ENCODE measurements at places on chromosomes 11 and 22.

- no peak overlapping the region for H3K4me3 ChIP-seq
- DNase-seq = no peak
- peaks cover 15% of the 10 kb centered on the region for H3K36me3 ChIP-seq
- no peak overlapping the region for H3K27ac ChIP-seq
Measured at GRCh38 chr11:92869716-92870115, 99.7 kb upstream of the MTNR1B start.

- no peaks in the 10 kb centered on the region for H3K27me3 ChIP-seq
- DNase-seq = no peak
- H3K4me1 ChIP-seq = peaks cover 10% of the 10 kb centered on the region
- H3K36me3 ChIP-seq = no peaks in the 10 kb centered on the region
Measured at GRCh38 chr11:84419616-84420015, 1133.4 kb upstream of the CCDC90B start.

DNA sequence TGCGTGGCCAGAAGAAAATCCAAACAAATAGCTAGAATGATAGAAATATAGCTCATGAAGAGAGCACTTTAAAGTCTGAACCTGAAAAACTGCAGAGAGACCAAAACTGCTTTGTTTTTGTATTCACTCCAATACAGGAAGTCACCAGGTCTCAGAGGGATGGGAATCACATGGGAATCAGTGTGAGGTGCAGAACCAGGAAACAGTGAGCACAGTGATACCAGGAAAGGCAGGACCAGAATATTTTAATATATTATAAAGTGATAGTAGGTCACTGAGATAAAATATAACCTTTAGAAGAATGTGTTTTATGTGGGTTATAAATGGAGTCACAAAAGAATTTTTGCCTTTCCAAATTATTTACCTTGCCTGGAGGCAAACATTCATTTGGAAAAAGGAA, 277.3 kb downstream of the CASP12 start:
- no peaks in the 10 kb centered on the region for H3K4me1 ChIP-seq
- no peak overlapping the region for H3K27ac ChIP-seq
- DNase-seq = no peak
- no peak overlapping the region for H3K4me3 ChIP-seq
- no peaks in the 10 kb centered on the region for H3K36me3 ChIP-seq

DNA sequence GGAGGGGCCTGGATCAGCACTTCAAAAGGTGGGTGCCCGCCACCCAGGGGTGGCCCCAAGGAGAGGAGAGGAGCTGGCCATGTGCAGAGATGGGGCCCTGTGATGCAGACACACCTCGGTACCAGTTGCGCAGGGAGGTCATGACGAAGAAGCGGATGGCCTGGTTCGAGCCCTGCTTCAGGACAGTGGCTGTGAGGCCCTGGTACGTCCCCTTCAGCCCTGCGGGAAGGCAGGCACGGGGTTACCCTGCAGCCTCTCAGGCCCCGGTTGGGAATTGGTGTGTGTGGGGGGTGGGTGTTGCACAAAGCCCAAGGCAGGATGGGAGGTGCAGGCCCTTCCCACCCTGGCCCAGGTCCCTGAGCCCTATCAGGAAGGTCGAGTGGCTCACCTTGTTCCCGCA, 1.8 kb downstream of the SLC25A1 start:
- no peaks in the 10 kb centered on the region for H3K36me3 ChIP-seq
- no peak for DNase-seq
- no peak overlapping the region for H3K27ac ChIP-seq
- peak overlapping the region; percentile 79 for H3K4me3 ChIP-seq
- peaks cover 23% of the 10 kb centered on the region for H3K4me1 ChIP-seq

DNA sequence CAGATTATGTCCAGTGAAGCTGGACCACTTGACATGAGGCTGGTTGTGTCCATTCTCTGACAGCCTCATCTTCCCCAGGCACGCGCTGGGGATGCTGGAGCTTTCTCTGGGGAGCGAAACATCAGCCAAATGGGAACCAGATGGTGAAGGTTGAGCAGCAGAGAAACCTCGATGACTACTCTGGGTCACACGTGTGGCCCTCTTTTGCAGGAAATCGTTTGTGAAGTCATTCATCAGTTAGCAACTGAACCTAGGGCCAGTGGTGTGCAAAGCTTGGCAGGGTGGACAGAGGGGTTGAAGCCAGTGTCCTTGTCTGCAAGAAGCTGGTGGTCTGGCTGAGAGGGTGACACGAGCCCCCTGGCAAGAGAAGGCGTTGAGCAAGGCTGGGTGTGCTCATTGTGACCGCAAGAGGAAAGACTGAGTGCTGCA, 109.8 kb downstream of the ZBTB16 start:
- H3K4me1 ChIP-seq = peaks cover 88% of the 10 kb centered on the region
- no peak overlapping the region for H3K4me3 ChIP-seq
- DNase-seq = no peak
- H3K36me3 ChIP-seq = no peaks in the 10 kb centered on the region

DNA sequence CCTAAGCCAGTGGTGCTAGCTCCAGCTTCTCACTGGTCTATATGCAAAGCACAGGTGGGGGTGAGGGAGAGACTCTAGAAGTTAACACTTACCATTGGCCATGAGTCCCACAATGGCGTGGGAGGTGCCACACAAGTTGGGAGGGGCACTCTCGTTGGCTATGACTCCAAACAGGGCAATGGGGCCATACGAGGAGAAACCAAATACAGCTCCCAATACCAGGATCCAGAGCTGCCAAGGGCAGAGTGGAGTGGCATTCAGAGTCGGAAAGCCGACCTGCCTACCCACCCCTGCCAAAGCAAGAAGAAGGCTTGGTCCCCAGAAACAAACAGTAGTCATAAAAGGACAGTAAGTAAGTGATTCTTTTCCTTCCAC, 5.6 kb downstream of the SLC37A4 start:
- DNase-seq = no peak
- H3K4me1 ChIP-seq = peaks cover 22% of the 10 kb centered on the region

- peaks cover 3% of the 10 kb centered on the region for H3K27me3 ChIP-seq
- H3K27ac ChIP-seq = no peak overlapping the region
- no peaks in the 10 kb centered on the region for H3K36me3 ChIP-seq
- no peak overlapping the region for H3K4me3 ChIP-seq
- no peaks in the 10 kb centered on the region for H3K4me1 ChIP-seq
Measured at GRCh38 chr22:47813661-47814060, 1051.2 kb downstream of the TBC1D22A start.

DNA sequence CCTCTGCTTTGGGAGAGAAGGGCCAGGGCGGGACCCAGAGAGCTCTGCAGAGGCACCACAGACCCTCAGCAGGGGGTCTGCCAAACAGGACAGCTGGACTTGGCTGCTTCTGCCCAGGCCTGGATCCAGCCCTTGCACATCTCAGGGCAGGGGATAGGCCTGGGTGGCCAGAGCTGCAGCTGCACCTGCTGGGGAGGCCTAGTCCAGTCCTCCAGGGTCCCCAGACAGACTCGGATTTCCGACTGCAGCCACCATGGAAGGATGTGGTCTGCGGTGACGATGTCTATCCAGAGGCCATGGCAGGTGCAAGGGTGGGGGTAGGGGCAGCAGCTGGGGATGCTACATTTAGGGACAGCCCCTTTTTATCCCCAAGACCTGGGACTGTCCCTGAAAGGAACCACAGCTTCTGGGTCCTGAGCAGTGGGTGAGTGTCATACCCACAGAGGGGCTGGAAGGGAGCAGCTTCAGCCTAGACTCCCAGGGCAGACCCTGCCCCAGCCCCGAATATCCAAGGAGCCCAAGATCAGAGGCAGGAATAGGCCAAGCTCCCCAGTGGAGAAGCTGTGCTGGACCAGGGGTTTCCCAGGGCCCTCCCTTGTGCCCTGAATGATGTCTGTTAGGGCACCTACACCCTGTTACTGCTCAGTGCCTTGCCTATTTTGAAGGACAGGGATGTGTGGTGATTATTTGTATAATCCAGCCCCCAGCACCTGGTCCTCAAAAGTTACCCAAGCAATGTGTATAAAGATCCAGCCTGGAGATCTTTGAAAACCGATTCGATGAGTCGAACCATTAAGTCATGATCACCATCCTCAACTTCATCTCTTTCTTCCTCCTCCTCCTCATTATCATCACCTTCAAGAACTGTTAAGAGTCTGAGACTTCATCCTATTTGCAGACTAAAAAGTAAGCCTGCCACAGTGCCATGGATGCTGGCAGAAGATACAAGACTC, 2.5 kb upstream of the IGLL5 start:
- H3K27ac ChIP-seq = no peak overlapping the region
- H3K4me3 ChIP-seq = no peak overlapping the region
- peaks cover 35% of the 10 kb centered on the region for H3K27me3 ChIP-seq
- peak; percentile 67 for DNase-seq
- H3K36me3 ChIP-seq = no peaks in the 10 kb centered on the region

DNA sequence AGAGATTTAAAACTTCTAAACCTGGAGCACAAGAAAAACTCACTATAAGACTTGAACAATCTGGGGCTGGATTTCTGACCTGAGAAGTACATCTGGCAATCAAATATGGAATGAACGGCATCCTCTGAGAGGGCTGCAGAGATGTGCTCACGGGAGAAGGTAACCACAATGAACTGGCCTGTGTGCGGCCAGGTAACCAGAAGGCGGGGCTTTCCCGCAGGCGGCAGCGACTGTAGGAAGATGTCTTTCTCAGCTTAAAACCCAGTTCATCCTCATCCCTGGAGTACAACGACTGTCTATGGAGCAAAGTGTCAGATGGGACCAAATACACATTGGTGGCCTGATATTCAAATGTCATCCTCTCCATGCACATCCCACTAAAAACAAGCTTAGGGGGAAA, 24.5 kb downstream of the MICAL3 start:
- DNase-seq = no peak
- peak overlapping the region; percentile 76 for H3K27ac ChIP-seq
- H3K27me3 ChIP-seq = no peaks in the 10 kb centered on the region

- no peaks in the 10 kb centered on the region for H3K36me3 ChIP-seq
- H3K27ac ChIP-seq = no peak overlapping the region
- DNase-seq = no peak
- H3K4me3 ChIP-seq = peak overlapping the region; percentile 57
Measured at GRCh38 chr11:65591939-65592857, 3.4 kb downstream of the KCNK7 start.

DNA sequence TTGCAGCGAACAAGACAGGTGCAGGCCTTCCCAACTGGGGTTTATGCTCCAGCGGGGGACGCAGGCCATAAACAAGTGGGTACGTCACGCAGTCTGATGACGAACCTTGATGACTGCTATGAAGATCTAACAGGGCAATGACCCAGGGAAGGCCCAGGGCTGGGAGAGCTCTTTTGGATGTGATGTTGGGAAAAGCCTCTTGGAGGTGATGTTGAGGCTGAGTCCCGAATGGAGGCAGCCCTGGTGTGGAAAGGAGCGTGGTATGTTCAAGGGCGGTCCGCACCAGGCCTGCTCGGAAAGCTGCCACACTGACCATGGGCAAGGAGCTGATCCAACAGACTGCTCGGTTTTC, 5.8 kb downstream of the FADS2 start:
- peaks cover 11% of the 10 kb centered on the region for H3K36me3 ChIP-seq
- H3K4me3 ChIP-seq = no peak overlapping the region
- no peaks in the 10 kb centered on the region for H3K27me3 ChIP-seq
- no peak overlapping the region for H3K27ac ChIP-seq
- DNase-seq = no peak

GRCh38 chr22:26573026-26573662, 16.8 kb downstream of the TPST2 start:
- peaks cover 23% of the 10 kb centered on the region for H3K4me1 ChIP-seq
- H3K27ac ChIP-seq = no peak overlapping the region
- no peak overlapping the region for H3K4me3 ChIP-seq
- H3K36me3 ChIP-seq = peaks cover 4% of the 10 kb centered on the region

GRCh38 chr11:68133761-68134160, 12.6 kb upstream of the CHKA start:
- H3K36me3 ChIP-seq = peaks cover 7% of the 10 kb centered on the region
- DNase-seq = no peak
- H3K4me1 ChIP-seq = peaks cover 23% of the 10 kb centered on the region
- no peaks in the 10 kb centered on the region for H3K27me3 ChIP-seq
- no peak overlapping the region for H3K4me3 ChIP-seq
- H3K27ac ChIP-seq = no peak overlapping the region

DNA sequence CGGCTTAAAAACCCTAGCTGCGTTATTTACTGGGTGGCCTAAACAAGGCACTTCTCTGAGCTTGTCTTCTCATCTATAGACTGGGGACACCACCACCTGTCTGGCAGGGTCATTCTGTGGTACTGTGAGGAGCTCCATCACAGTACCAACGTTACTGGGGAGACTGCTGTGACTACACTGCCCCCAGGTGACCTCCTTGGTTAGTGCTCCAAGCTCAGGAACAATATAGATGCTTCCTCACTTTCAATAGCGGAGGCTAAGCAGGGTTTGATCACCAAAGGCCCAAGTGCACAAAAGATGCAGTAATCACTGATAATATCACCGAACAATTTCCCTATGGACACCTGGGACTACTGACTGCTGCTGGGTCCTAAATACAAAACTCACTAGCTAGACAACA, 18.8 kb downstream of the PRPF19 start:
- DNase-seq = no peak
- peaks cover 31% of the 10 kb centered on the region for H3K36me3 ChIP-seq
- H3K4me3 ChIP-seq = no peak overlapping the region
- peaks cover 11% of the 10 kb centered on the region for H3K4me1 ChIP-seq
- H3K27ac ChIP-seq = no peak overlapping the region

DNA sequence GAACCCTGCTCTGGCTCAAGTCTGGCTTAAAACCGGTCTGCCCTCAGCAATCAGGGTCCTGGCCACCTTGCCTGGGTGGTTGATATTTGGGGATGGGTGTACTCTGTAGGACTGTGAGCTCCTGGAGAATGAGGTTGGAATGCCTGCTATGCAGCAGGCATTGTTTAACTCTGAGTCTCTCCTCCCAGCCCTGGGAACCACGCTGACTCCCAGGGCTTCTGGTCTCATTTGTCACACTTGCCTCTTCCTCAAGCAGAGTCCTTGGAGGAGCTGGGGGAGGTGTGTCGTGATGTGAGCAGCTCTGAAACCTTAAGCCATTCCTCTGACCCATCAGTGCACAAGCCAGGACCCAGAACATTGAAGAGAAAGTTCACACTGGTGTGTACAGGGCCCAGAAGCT, 340.1 kb downstream of the MN1 start:
- H3K27me3 ChIP-seq = peaks cover 28% of the 10 kb centered on the region
- H3K27ac ChIP-seq = peak overlapping the region; percentile 80
- H3K4me3 ChIP-seq = peak overlapping the region; percentile 15
- H3K36me3 ChIP-seq = peaks cover 3% of the 10 kb centered on the region

- no peak for DNase-seq
- peaks cover 2% of the 10 kb centered on the region for H3K4me1 ChIP-seq
- H3K36me3 ChIP-seq = peaks cover 13% of the 10 kb centered on the region
- H3K27me3 ChIP-seq = no peaks in the 10 kb centered on the region
- H3K4me3 ChIP-seq = no peak overlapping the region
Measured at GRCh38 chr11:20493340-20493739, 105.8 kb downstream of the PRMT3 start.
